ENCODE measurements at places on chromosomes 13 and 19.
A peak's percentile ranks its signal among the peaks of the same experiment; 100 is the strongest.

DNA sequence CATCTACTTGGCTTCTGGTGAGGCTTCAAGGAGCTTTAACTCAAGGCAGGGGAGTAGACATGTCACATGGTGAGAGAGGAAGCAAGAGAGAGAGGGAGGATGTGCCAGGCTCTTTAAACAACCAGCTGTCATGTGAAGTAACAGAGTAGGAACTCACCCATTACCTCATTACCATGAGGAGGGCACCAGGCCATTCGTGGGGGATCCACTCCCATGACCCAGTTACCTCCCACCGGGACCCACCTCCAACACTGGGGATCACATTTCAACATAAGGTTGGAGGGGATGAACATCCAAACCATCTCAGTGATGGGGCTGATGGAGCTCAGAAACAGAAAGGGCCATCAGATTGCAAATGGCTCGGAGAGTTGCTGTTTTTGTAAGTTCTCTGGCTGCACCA is 12.9 kb downstream of the VSTM2B start:
- DNase-seq = no peak

GRCh38 chr19:18737337-18737953 is 53.7 kb downstream of the COMP start:
- no peak for DNase-seq

- DNase-seq = no peak
Observed at GRCh38 chr13:102220681-102221228, 181.1 kb downstream of the FGF14 start.

DNA sequence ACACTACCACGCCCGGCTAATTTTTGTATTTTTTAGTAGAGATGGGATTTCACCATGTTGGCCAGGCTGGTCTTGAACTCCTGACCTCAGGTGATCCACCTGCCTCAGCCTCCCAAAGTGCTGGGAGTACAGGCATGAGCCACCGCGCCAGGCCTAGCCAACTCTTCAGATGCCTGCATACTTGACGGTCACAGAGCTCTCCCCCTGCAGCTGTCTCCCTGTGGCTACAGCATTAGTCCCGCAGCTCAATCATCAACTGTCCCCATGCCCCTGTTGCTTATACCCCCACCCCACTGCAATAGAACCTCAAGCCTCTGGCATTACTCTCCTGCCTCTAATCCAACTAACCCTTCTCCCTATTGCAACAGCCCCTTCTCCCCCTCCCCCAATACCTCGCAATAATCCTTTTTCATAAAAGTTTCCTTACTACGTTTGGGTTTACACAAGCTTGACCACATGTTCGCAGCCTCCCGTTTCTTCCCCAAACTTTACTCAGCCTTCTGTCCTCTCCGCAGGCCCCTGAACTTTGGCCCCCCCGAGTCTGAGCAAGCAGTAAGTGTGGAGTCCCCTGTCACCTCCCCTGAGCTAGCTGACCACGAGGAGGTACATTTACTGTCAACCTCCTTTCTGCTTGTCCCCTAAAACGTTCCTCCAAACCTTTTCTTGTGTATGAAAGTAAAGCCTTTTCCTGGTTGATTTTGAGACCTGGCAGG is 1.7 kb downstream of the ZNF77 start:
- DNase-seq = no peak

GRCh38 chr13:21478881-21479808 is 20.0 kb upstream of the ZDHHC20 start:
- DNase-seq = peak; percentile 77

DNA sequence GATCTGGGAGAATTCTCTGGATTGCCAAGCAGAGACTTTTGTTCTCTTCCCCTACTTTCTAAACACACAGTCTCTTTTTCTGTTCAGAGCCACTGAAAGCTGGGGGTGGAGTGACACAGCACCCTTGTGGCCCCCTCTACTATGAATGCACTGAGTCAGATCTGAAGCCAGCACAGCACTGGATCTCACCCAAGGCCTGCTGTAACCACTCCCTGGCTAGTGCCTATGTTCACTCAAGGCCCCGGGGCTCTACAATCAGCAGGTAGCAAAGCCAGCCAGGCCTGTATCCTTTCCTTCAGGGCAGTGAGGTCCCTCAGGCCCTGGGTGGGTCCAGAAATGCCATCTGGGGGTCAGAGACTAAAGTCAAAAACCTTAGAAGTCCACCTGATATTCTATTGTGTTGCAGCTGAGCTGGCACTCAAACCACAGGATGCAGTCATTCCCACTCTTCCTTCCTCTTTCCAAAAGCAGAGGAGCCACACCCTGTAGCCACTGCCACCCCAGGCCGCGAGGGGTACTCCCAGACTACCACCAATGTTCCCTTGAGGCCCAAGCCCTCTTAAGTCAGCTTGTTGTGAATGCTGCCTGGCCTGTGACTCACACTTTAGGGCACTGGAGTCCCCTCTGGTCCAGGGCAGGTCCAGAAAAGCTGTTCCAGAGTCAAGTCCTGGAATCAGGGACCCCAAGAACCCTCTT is 110.1 kb upstream of the RXFP2 start:
- no peak for DNase-seq

DNA sequence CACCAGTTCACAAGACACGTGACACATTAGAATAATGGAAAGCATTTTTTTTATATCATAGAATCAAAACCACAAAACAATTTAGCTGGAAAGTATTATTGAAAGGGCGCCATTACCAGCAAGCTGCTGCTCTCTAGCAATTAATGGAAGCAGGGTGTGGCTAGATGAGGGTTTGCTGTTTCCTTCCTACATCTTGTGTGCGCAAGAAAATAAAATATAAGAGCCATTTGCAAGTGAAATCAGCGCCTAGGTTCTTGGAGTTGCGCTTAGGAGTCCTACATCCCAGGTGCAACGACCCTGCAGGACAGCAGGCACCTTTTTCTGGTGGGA is 140.9 kb downstream of the ZNF536 start:
- peak; percentile 74 for DNase-seq

DNA sequence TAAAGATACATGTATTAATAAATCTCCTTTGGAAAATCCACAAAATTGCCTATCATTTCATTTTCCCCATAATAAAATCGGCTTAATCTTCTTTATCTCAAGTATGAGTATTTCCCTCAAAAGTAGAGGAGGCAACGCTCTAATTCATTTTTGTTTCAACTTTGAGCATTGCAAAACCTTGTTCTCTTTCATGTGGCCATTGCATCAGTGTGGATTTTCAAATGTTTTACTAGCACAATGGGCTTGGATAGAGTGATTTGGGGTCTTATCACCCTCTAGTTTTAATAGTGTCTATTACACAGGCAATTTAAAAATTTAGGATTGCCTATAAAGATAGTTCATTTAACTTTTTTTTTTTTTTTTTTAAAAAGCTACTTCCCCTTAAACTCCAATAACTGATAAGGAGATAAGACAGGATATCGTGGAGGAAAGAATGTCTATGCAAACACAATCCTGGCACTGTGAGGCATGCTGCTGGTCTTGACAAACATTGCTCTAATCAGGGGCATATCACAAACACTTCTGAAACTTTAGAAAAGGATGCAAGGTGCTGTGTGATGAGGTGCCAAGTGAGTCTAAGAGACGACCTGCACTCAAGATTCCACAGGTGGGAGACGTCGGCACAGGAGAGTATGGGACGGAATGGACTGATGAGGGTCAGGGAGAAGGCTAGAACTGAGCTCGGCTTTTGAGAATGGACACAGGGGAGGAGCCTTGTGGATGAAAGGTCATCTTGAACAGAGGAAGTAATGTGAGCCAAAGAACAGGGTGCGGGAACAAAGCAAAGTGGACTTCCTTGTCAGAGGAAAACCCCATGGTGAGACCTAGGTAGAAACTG is 199.7 kb downstream of the IRS2 start:
- no peak for DNase-seq

DNA sequence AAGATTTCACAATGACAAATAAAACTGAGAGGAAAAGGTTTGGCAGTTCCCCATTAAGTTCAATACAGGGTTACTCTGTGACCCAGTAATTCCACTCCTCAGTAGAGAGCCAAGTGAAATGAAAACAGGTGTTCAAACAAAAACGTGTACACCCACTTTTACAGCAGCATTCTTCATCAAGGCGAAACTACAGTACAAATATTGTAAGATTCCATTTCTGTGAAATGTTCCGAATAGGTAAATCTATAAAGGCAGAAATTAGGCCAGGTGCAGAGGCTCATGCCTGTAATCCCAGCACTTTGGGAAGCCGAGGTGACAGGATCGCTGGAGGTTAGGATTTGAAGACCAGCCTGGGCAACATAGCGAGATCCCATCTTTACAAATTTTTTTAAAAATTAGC is 8.9 kb upstream of the GDF15 start:
- DNase-seq = no peak

GRCh38 chr19:36963280-36963679 is 47.1 kb downstream of the ZNF568 start:
- DNase-seq = no peak

DNA sequence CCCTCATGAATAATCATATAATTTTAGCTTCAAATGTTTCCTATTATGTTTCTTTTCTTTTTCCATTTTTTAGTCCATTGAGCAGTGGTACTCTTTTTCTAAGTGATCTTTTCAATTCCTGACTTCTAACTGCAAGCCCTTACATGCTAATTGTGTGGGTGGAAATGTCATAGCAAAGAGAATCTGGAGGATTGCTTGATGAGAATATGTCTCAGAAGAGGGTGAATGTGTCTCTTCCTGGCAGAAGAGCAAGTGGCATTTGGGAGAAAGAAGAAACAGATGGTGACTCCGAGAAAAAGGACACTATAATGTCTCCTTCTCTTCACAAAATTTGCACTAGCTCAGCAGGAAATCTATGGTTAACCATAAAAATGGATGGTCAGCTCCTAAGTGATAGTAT is 2320.0 kb downstream of the PCDH9 start:
- DNase-seq = no peak

DNA sequence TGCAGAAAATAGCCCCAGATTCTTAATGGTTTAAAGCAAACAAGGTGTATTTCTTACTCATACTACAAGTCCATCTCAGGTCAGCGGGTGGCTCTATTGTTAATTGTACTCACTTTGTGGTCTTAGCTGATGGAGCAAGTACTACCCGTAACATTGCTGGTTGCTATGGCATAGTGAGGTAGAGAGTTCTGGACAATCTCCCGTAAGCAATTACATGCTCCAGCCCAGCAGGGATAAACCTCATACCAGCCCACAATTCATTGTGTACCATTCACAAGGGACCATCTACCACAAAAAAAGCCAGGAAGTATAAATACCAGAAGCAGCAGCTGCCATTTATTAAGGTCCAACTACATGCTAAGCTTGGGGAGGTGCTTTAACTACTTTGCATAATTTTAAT is 167.1 kb downstream of the PCDH9 start:
- no peak for DNase-seq

DNA sequence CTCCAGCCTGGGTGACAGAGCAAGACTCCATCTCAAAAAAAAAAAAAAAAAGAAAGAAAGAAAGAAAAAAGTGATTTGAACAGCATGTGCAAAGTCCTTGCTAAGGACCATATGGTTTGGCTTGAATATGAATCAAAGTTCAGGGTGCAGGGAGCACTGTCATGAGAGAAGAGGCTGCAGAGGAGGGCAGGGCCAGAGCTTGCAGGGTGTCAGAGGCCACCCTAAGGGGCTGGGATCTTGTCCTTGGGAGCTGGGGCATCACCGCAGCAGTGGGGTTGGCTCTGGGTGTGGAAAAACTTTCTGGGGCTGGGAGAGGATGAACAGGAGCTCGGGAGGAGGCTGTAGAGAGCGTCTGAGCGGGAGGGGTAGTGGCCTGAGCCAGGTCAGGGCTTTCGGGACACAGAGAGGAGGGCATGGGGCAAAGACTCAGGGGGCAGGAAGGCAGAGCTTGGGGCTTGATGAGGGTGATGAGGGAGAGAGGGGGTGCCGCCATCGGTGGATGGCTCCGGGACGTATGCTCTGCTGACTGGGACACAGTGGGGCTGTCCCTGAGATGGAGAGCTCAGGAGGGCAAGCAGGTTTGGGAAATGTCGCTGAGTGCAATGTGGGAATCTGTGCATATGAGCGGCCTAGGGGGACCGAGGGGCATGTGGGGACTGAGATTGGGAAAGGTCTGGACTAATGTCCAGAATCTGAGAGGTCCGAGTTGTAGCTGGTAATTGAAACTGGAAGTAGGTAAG is 3.0 kb downstream of the TRPM4 start:
- no peak for DNase-seq

DNA sequence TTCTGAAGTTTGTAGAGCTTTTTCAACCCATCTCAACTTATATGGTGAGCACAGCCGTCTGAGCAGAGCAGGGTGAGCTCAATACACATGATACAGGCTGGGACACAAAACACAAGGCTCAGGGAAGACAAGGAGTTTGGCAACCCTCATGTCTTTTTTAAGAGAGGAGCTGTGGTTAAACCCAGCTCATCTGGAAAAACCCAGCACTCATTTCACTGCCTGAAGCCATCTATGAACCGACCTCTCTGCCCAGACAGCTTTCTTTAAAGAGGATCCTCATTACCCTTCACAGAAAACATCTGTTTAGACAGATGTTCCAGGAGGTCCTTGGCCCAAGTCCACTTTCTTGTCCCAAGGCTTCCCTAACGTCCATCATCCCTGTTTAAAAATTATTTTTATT is 170.0 kb upstream of the TSHZ3 start:
- DNase-seq = no peak

DNA sequence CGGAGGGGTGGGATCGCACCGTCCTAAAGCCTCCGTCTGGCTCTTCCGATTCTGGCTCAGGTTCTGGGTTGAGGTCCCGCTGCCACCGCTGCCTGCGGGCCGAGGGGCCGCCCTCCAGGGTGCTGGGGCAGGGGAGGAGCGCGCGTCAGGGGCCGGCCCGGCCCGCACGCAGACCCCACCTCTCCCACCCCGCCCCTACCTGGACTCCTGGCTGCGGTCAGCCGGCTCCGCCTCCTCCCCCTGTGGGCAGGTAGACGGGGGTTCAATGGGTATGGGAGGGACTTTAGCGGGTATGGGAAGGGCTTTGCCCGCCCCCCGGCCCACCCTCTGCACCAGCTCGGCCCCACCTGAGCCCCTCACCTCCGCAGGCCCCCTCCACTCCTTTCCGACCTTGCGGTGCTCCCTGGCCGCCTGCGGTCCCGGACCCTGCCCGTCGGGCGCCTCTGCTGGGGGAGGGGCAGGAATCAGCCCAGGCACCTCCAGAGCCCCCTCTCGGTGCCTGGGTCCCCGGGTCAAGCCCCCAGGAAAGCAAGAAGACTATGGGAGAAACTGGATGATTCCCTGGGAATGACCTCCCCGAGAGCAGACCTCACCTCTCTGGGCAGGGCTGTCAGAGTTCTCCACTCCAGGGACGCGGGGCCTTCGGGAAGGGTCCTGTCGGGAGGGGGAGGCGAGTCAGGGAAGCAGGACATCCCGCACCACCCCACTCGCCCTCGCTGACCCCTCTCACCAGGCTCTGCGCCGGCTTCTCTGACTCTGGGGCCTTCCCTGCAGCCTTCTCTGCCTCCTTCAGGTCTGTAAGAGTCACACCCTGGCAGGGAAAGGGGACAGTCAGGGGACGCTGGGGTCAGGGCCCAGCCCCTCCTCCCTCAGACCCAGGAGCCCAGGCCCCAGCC is 17.0 kb downstream of the EPS8L1 start:
- DNase-seq = no peak

DNA sequence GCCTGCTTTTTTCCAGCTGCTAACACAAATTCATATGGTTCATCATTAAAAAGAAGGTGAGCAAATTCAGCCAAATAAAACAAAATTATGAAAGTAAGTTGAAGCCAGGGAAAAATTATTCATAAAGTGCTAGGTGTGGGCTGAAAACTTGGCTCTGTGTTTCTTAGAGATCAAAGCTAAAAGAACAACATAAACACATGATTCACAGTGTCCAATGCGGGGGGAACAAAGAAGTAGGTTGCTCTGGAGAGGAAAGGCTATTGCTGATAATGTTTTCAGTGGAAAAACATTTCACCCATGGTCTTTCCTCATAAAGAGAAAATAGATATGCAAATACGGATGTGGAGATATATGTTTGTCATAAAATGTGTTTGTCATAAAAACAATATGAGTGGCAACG is 1691.5 kb upstream of the SLC10A2 start:
- DNase-seq = no peak
